ENCODE measurements at places on chromosomes 13 and 19.

DNA sequence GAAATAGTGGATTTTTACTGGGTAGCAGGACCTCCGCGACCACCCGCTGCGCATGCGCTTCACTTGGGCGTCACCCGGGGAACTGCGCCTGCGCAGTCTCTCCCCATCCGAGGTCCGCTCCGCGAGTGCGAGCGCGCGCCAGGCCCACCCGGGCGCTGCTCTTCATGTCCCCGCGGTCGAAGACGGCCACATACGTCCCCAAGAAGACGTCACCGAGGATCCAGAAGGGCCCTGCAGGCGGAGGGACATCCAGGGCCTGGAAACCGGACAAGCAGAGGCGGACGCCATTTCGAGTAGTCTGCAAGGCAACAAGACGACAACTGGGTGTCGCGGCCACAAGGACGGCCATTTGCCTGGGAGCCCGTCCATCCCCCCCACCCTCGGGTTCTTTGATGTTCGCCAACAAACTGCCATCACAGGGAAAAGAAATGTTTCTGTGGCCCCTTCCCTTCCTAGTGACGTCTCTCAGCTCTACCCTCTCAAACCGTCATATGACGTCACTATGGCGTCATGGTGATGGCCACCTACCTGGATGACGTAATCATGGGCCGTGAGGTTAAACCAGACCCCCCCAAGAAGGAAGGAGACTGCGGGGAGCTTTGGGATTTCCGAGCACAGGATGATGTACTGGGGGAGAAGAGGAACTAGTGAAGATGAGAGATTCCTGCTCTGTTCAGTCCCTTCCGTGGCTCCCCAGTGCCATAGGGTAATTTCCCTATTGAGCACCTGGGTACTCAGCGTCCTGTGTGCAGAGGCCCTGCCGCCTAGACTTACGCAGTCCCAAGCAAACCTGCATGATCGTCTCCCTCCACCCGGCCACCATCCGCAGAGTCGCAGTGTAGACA, 6.7 kb downstream of the NAPSA start:
- no peak for DNase-seq

DNA sequence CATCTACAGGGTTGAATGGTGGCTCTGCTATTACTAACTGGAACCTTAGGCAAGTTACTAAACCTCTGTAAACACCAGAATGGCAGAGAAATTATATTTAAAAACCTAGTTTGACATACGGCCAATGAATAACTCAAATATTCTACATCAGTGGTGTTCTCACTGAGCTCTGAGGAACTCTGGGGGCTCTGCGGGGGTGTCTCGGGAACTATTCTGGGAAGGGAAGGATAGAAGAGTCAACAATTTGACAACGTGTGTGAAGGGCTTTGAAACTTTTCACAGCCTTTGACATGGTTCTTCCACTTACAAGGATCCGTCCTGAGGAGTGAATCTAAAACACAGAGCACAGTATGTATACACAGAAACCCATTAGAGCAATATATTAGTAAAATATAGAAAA, 38.7 kb downstream of the SOHLH2 start:
- DNase-seq, result no peak

GRCh38 chr19:32877977-32878745, 8.6 kb upstream of the SLC7A9 start:
- DNase-seq, result no peak

DNA sequence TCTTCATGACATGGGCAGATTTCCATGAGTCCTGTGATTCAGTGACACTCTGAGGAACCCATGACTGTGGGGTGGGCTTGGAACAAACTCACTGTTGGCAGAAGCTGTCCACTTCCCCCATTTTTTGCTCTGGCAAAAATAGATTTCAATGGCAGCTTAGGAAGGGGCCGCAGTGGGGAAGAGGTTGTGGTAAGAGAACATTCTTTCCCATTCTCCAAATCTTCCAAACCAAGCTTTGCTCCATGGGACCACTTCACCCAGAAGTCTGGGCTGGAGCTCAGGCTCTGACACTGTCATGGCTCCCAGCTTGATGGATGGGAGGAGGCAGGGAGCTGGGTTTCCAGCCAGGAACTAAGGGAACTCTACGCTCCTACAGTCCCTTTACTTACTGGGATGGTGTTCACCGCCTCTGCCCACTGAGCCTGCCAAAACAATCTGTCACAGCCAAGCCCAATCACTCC, 24.9 kb upstream of the MEDAG start:
- DNase-seq, result no peak

GRCh38 chr13:82248762-82249161, 1633.5 kb downstream of the SLITRK1 start:
- no peak for DNase-seq

DNA sequence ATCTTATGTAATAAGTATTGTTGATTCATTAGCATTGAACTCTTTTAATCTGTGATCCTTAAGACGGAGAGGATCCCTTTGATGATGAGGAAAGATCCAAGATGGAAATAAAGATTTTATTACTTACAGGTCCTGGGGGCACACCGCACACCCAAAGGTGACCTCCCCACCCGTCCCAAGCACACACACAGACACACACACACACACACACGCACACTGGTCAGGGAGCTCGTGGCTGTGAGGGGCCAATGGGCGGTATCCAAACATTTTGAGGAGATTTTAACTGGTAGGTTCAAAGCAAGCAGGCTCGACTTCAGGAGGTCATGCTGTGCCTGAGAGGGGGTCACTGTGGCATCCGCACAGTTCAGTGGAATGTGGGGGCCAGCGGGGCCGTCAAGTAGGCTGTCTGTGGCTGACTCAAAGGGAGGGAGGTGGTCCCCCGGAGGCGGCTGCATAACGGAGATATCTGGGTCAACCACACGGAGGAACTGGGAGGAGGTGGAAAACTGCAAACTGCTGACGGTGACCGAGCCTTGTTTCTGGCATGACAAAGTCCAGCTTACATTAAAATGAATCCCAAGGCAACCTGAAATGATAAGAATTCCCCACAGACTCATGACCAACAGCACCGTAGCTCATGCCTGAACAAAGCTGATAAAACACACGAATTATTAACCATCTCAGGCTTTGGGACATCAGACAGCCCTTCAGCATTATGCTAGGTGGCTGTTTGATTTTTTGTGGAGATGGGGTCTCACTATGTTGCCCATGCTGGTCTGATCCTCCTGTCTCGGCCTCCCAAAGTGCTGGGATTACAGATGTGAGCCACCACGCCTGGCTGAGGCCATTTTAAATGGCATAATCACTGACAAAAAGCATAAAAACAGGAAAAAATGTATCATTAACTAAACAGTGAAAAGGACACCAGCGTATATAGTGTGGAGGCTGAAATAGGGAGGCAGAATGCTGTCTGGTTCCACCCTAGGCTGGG, 20.9 kb upstream of the SIGLEC11 start:
- DNase-seq, result no peak

GRCh38 chr13:30429721-30430694, 7.7 kb downstream of the UBE2L5 start:
- DNase-seq, result no peak

- DNase-seq, result no peak
These were observed 5.4 kb upstream of the KASH5 start for GRCh38 chr19:49382639-49383038.

GRCh38 chr13:47813718-47814117, 187.4 kb downstream of the SUCLA2 start:
- no peak for DNase-seq

DNA sequence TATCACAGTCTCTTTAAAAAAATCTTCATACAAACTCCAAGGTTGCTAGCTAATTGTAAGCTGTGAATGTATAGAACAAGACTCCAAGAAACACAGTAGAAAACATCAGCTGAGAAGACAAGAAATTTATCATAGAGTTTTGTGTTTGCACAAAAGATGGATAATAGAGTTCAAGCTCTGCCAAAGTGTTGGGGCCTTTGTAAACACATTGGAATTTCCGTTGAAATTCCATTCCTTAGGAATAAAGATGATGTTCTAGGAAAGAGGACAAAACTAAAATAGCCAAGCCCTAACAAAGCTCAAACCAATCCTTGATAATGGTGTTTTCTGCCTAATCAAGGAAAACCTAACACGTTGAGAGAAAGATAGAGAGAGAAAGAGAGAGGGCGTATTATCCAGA, 20.6 kb downstream of the LRRC63 start:
- DNase-seq, result no peak

DNA sequence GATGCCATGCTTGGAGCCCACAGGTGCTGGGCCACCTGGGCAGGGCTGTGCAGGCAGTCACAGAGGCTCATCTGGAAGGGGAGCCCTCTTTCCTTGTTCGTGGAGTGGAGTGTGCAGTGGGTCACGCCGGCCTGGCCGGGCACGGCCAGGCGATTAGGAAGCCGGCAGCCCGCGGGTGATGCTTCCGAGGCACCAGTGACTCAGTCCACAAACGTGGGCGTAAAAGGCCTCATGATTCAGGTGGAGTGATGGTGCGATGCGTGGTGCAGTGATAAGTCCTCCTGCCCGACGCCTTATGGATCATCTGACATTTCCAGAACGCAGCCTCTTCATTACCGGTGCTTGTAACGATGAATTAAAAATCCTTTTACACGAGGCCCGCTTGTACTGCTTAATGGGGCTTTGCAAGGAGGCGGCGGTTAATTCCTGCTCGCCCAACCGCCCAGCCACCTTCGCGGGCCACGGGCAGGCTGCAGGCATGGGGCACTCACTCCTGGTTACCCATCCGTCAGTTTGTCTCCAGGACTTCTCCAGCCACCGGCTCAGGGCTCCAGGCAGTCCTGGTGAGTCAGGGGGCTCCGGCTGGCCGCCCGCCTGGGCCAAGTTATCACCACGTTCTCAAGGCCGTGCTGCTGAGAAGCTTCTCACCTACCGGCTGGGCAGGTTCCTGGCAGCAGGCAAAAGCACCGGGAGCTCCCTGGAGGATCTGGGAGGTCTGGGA, 172.4 kb downstream of the KDM4B start:
- DNase-seq, result no peak

DNA sequence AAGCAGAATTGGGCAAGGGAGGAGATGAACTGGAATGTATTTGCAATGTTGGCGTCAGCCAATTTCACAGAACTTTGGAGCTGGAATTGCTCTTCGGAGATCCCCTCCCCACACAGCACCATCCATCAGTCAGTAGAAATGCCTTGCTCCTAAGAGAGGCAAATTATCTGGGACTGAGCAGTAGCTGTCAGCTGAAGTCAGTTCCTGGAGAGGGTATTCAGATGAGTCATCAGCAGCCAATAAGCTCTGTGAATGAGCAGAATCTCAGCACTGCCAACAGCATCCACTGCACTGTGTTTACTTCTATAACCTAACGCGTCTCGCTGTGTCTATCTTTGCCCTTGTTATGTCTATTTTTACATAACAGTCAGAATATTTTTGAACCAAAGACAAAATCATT, 213.7 kb downstream of the SLITRK5 start:
- no peak for DNase-seq

- DNase-seq, result peak; percentile 95
These were observed 15.8 kb downstream of the TECR start for GRCh38 chr19:14544977-14545715.

GRCh38 chr13:18212873-18213272, 968.8 kb downstream of the TUBA3C start:
- DNase-seq, result no peak

DNA sequence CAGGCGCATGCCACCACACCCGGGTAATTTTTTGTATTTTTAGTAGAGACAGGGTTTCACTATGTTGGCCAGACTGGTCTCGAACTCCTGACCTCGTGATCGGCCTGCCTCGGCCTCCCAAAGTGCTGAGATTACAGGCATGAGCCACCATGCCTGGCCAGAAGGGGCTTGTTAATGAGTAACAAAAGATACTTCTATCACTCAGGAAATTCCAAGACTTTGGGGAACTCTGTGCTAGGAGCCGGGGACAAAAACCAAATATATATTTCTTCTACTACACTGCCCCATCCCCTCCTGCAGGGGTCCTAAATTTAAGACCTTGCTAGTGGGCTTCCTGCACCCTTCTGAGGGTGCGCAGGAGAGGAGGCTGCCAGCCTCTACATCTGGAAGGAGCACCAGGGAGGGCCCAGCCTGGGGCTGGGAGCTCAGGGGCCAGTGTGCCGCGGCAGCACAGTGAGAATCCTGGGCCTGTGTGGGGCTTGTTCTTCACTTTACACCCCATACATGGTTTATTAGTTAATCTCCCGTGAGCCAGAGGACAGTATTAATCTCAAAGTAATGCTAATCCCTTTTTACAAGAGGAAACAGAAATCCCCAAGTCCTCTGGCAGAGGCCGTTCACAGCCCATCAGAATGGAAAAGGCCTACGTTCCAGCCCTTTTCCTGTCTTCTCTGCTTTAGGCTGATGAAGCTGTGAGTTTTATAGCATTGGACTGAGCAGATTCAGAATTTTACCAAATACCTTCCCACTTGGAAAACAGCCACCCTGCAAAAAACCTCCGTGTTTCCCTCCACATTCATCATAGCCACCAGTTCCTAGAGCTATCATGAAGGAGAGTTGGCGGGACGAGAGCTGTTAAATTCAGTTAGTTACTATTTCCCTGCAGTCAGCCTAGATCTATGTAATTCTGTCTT, 44.4 kb upstream of the NPAS1 start:
- no peak for DNase-seq

DNA sequence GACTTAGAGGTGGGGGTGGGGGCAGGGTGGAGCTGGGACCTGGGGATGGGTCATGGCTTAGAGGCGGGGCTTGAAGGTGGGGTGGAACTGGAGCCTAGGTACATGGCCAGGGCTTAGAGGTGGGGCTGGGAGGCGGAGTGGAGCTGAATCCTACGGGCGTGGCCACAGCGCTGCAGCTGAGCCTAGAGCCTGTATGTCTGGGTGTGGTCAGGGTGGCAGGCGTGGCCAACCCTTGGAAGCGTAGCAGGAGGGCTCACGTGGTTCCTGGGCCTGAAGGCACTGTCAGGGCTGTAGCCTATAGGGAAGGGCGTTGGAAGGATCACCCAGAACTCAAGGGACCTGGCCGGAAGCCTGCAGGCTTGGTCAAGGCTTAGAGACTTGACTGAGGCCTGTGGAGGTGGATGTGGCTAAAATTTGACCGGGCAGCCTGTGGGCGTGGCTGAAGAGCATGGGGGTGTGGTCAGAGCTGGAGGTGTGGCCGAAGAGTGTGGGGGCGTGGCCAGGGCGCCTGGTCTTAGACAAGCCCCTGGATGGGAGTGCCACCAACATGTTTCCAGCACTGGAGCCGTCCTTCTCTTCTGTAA, 24.3 kb downstream of the COLGALT1 start:
- no peak for DNase-seq

- no peak for DNase-seq
These were observed 5.7 kb downstream of the TBCB start for GRCh38 chr19:36120984-36121358.

- no peak for DNase-seq
These were observed 2.9 kb downstream of the KLK12 start for GRCh38 chr19:51031880-51032225.

- no peak for DNase-seq
These were observed 11.4 kb upstream of the CRTC1 start for GRCh38 chr19:18672044-18672451.

GRCh38 chr13:71461892-71462291, 405.1 kb downstream of the DACH1 start:
- DNase-seq, result no peak

DNA sequence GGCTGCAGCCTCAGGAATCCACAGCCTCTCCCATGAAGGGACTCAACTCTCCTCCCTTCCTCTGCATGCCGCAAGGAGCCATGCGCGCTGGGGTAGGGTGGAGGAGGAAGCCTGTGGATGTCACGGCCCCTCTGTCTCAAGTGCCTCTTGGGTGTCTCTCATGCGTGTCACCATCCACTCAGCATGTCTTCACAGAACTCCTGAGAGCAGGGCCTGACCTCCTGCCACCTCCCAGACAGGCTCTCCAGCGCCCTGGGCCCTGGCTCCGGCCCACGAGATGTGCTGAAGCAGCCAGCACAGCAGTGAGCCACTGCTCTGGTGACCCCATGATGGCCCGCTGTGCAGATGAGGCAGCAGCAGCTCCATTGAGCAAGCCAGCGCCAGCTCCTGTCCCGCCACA, 25.9 kb upstream of the SPACA7 start:
- DNase-seq, result no peak

GRCh38 chr19:55116232-55116858, 1.1 kb downstream of the PPP1R12C start:
- no peak for DNase-seq
